GM10248 (cell line): ENCODE measurements at places on chromosomes 2 and 18.

- DNase-seq, result no peak
Observed at GRCh38 chr2:191166111-191166755, 15.4 kb upstream of the STAT4 start.

DNA sequence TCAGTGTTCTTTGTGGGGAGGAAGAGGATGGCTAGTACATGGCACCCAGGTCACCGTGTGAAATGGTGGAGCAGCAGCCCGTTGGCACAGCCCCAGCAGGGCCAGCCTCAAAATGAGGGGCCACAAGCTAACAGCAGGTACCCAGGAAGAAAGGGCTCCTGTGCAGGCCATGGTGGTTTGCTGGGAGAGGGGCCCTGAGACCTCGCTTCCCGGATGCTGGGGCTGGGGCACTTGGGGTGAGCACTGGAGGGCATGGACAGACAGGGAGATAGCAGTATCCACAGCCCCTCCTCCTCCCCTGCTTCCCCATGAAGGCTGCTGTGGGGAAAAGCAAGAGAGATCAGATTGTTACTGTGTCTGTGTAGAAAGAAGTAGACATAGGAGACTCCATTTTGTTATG, 16.2 kb upstream of the TEX44 start:
- DNase-seq, result no peak

DNA sequence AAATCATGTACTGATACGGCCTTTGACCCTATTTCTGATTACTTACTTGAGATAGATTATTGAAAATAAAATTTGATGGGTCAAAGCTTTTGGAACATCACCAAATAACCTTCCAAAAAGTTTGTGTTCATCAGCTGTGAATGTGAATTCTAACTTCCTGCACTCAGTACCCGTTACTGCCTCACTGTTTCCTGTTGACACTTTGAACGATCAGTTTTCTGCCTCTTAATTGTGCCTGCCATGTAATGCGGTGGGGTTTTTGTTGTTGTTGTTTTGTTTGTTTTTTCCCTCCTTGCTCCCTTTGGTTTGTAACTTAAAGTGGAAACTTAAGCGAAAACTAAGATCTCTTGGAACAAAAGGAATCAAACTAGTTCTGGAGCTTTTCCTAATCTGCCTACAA, 18.9 kb downstream of the ATG16L1 start:
- no peak for DNase-seq

GRCh38 chr2:200170221-200170620, 136.3 kb upstream of the SPATS2L start:
- DNase-seq, result no peak

DNA sequence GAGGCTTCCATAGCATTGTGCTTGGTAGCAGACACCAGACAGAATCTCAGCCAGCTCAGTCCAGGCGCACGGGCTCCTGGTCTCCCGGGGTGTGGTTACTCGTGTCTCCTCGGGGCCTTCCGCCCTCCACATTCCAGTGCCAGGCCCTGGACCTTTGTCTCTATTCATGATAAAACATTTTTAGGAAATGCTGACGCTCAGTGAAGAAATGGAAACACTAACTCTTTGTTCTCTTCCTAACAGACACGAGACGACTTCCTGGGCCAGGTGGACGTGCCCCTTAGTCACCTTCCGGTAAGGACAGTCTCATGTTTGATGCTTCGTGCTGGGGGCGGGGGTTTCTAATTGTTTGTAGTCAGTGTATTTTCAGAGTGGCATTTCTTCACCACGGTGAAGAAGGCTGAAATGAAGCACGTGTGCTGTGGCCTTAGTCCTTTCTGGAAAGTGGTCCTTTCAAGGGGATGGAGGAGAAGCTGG, 271.8 kb downstream of the NEDD4L start:
- DNase-seq, result no peak

DNA sequence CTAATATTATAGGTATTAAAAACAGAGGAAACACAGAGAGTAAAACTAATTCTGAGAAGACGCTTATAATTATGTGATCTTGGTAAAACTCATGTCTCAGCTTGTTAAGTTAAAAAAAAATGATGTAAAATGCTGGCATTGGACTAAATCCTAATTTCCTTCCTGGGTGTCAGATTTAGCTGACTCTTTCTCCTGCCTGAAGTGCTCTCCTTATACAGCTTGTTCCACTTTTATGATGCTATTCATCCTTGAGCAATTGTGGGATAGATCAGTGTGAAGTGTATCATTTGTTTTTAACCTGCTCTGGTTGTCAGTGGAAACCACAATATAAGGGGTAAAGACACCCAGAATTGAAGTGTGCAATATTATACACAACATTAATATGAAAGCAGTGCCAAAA, 84.9 kb downstream of the EFEMP1 start:
- no peak for DNase-seq

DNA sequence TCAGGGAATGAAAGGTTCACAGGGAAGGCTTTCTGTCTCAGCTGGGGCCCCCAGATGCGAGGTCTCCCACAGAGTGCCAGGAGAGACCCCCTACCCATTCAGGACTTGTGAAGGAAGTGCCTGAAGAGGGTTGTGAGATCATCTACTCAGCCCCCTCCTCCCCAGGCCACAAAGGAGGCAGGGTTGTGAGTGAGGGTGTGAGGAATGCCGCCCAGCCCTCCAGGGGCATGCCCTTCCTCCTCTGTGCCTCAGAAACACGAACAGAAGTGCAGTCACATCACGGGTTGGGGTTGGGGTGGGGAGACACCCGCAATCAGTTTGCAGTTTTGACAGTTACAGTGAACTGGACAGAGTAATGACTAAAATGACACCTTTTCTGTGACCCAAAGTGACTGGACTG, 5.0 kb downstream of the MAL start:
- no peak for DNase-seq

DNA sequence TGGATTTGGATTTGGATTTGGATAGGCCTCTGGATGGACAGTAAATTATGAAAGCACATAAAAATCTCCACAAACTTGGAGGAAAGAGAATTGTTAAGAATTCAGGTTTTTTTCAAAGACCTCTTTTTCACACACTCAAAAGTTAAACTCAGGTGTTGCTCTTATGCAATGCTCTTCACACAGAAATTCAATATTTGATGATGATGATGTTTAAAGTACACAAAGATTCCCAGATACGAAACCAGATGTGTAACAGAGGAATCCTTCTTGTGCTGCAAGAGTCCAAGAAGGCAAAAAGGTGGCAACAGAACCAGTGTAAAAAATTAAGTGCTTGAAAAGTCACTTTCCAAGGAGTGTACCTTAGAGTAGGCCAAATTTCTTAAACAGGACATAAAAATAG, 75.8 kb upstream of the SPATS2L start:
- DNase-seq, result no peak
